ENCODE measurements at places on chromosomes 7 and 10.

GRCh38 chr10:119301397-119301796 is 94.0 kb downstream of the GRK5 start:
- peak; percentile 60 for DNase-seq

DNA sequence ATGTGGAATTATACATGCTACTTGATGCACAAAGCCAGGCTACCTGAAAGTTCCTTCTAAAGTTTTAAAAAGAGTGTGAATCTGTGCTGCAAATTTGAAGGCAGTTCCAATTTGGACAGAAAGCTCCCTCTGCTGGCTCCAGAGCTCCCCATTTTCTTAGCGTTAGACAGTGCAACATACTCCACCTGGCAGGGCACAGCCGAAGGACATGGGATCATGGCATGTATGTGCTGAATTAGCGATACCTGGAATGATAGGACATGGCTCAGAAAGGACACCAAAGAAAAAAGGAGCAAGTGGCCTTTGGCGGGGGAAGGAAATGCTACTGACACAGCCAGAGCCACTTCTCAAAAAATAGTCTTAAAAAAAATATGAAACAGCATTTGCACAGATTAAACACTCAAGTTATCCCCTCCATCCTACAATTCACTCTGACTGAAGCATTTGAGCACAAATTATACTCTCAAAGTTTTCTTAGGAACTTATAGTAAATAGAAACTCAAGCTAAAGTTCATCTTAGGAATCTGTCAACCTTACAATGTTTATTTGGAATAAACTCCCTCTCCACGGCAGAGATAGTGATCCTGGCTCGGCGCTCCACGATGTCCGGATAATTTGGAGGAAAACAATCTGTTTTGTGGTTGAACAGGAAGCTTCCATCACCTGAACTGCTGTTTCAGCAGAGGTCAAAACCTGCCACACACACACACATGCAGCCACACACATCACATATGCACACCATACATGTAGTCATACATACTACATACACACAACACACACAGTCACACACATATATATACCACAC is 80.0 kb downstream of the C7orf25 start:
- no peak for DNase-seq

DNA sequence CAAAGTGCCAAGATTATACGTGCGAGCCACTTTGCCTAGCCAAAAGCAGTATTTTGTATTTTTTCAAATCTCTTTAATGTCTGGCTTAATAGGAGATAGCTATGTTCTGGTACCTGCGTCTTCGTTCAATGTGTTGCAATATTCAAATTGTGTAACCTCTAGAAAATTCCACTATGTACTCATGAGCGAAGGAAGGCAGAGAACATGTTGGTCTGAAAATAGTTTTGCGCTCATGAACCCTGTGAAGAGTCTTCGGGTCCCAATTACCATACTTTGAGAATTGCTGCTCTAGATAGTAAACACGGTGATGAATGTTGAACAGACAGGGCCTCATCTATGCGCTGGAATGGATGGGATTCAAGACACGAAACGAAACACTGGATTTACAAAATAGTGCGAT is 2.7 kb upstream of the SUV39H2 start:
- no peak for DNase-seq

DNA sequence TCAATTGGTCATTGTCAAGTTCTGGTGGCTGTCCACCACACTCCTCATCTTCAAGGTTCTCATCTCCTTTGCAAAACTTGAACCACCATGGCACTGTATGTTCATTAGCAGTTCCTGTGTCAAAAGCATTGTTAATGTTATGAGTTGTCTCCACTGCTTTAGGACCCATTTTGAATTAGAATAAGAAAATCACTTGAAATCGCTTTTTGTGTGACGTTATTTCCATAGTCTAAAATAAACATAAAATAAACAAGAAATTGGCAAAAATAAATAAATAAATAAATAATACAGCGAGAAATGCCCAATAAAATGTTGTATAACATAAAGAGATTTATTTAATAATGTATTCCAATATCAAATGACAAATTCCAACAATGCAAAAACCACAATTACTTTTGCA is 195.5 kb upstream of the CDC14C start:
- DNase-seq: no peak

- no peak for DNase-seq
These were observed 95.5 kb upstream of the GTF2I start for GRCh38 chr7:74561898-74562613.

- no peak for DNase-seq
These were observed 6.9 kb upstream of the AKR1E2 start for GRCh38 chr10:4819067-4819466.

- no peak for DNase-seq
These were observed 73.1 kb downstream of the CLEC2L start for GRCh38 chr7:139596626-139597025.

DNA sequence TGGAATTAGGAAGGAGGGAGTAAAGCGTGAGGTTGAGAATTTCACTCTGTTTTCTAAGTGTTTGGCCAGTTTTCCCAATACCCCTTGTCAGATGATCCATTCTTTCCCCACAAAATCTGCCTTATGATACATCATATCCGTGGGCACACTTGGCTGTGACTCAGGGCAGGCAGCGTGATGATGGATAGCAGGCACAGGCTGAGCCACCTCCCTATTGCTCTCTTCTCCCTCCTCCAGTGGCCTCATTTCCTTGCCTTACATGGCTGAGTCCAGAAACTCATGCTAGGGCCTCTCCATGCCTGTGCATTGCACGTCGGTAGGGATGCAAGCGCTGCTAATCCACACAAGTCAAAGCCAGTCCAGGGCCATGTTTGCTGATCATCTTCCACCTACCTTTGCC is 128.3 kb downstream of the AMPH start:
- no peak for DNase-seq

GRCh38 chr7:27130540-27131389 is at the start of gene HOXA4:
HOXA4 (minus strand) TSS chr7:27130757; CDS start chr7:27130733, 24 bp downstream.
- peak; percentile 68 for DNase-seq

GRCh38 chr7:6444516-6445269 is 3.1 kb downstream of the DAGLB start:
- DNase-seq: no peak

DNA sequence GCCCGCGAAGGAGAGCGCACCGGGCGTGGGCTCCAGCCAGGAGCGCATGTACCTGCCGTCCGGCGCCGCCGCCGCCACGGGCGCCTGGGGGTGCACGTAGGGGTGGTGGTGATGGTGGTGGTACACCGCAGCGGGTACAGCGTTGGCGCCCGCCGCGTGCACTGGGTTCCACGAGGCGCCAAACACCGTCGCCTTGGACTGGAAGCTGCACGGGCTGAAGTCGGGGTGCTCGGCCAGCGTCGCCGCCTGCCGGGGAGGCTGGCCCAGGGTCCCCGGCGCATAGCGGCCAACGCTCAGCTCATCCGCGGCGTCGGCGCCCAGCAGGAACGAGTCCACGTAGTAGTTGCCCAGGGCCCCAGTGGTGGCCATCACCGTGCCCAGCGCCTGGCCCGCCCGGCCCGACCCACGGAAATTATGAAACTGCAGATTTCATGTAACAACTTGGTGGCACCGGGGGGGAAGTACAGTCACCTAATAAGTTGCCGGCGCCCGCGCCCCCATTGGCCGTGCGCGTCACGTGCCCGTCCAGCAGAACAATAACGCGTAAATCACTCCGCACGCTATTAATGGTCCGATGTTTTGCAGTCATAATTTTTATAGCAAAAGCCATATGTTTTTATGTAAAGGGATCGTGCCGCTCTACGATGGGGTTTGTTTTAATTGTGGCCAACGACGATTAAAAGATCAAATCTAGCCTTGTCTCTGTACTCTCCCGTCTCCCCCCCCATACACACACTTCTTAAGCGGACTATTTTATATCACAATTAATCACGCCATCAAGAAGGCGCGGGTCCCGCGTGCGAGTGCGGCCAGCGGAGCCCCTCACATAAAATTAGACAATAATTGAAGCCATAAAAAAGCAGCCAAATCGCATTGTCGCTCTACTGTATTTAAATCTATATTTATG is at the start of gene HOXA9:
Gene HOXA9, minus strand, starts transcription at position 449 of the 907 bp plus-strand sequence. Its CDS starts 80 bp downstream, at position 369.
- DNase-seq: no peak

DNA sequence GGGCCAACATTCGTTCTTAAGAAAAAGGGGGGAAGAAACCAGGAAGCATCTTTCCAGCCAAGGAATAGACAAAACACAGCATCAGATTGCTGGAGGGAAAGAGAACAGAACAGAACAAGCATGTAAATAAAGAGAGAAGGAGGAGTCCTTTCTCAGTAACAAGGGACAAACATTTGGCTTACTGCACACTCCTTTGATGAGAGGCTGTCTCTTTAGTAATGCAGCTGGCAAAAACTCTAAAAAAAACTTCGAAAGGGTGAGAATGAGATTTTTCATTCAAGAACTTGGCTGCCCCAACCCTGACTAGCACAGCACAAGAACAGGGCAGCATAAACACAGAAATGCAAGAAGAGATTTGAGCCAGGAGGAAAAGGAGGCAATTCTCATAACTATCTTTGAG is 38.9 kb upstream of the IL6 start:
- DNase-seq: no peak

DNA sequence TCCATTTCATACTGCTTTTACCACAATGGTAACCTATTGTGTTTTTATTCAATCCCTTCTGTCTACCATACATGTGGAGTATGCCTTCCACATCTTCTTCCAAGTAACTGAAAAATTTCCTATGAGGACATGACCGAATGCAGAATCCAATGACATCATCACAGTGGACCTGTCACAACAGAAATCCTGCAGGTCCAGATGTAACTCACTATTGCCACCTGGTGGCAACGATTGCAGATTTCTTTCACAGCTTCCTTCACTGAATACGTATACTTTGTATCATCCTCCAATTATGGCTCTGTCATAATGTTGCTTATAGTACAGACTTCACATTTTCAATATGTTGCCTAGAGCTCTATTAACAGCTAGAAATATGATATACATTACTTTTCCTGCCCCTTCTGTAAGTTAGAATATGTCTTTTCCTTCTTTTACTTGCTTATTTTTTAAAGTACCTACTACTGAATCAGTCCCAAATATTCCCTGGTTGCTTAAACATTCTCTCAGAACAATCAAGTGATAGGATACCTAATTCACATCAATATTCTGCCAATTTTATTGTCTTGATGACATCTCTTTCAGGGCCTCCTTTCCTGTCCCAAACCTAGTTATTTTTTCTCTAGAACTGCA is 45.4 kb downstream of the SLC13A1 start:
- DNase-seq: peak; percentile 16
